ENCODE measurements at places on chromosomes 5 and 9. TPM values are rescaled to one million over a fixed set of nuclear protein-coding genes. Genes with fewer than 3 reads are reported as not detected.

DNA sequence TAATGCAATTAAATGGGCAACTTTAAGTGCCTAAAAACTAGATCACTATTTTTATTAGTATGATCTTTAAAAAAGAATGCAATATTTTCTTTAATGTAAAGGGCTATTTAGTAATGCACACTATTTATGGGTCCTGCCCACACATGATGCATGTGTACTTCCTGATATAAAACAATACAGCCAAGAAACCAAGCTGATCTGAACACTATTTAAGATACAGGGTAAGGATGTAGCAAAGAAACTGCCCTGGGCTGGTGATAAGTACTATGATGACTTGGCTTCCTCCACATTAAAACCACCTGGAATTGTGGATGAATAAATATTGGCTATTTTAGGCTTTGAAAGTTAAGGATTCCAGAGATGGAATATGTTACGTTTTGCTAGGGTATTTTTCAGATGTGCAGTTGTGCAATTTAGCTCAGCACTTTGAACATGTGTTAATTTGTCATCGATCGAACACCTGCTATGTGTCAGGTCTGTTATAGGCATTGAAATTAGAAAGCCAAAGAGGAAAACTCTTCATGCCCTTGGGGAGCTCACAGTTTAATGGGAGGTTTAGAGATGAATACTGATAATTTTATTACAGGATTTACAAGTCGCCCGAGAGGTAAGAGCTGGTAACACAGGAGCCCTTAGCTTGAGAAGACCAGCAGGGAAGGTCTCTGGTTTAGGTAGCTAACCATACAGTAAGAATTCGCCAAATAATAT lies 276.7 kb downstream of the PLK2 start:
- DNase-seq, result no peak

AP3B1 gene
- total RNA-seq, result 31.1 TPM

DNA sequence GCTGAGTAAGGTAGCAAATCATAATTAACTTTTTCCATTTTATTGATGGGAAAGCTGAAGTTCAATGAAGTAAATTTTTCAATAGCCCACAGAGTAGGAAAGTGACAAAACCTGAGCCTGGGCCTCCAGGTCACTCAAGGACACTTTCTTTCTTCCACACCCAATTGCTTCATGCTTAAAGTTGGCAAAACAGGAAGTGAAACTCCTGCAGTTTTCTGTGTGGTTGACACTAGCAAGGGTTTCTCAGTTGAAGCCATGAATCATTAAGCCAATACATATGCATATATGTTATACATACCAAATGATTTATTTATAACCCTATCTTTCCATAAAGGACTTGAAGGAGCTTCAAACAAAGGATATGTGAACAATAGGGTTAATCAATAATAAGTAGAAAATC lies 13.9 kb downstream of the TLR4 start:
- DNase-seq, result no peak

PCDHA10 gene
- total RNA-seq, result 0.08 TPM

DNA sequence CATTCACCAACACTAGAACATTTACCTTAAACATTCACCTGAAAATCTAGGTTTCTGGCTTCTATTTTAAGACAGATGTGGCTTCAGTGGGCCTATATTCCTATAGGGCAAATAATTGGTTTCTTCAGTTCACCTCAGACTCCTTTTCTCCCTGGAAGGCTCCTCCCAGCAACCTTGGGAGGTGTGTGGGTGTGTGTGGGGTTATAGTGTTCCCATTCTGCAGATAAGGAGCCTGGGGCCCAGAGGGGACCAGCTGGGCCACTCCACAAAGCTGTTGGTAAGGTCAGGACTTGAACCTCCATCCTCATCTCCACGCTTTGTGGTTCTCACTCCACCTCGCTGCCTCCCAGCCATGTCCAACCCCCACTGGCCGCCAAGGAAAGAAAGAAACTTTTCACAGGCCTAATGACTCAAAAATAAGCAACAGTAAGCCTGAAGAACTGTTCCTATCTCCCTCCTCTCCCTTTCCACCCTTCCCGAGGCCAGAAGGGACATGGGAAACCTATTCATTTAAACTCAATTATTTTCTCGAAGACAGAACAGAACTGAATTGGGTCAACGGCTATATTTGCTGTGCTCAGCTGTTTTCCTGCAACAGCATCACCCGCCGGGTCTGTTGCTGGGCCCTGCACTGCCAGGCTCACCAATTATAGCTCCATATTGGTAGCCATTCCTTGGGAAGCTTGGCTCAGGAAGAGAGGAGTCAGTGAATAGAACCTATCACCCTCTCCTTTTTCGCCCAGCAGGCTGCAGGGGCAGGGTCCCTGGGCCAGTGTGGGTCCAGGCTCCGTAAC lies 78.5 kb downstream of the DAB2IP start:
- DNase-seq, result no peak

TOPORS gene
- 18.1 TPM for total RNA-seq

SLCO6A1 gene
- total RNA-seq, result not detected

GRCh38 chr5:154779105-154779504 lies 23.9 kb downstream of the LARP1 start:
- no peak for DNase-seq

GRCh38 chr5:136701191-136701590 lies 335.8 kb upstream of the TRPC7 start:
- DNase-seq, result no peak

GRCh38 chr9:99307851-99308250 lies 85.8 kb downstream of the SEC61B start:
- no peak for DNase-seq

PCDHB7 gene
- total RNA-seq, result 1.1 TPM

GRCh38 chr9:8447601-8448000 lies 648.0 kb upstream of the DMAC1 start:
- DNase-seq, result no peak

DNA sequence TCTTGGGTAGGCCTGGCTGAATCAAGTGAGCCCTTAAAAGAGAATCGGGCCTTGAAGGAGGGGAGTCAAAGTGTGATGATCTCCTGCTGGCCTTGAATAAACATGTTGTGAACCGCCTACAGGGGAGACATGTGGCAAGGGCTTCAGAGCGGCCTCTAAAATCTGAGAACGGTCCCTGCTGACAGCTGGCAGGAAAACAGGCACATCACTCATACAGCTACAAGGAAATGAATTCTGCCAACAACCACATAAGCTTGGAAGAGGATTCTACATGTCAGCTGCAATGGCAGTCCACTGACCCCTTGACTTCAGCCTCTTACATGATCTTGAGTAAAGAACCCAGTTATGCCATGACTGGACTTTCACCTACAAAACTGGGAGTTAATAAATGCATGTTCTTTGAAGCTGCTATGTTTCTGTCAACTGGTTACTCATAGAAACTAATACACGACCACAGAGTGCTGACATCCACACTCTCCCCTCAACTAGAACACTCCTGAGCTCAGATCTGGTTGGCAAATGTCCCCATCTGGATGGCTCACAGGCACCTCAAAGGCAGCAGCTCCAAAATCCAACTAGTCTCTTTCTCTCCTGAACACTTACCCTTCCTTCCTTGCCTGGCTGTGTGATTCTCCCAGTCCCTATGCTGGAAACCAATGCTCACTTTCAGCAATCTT lies 333.1 kb downstream of the ASTN2 start:
- DNase-seq, result no peak

- DNase-seq, result no peak
Observed at GRCh38 chr5:128123936-128124335, 40.4 kb downstream of the SLC12A2 start.

DNA sequence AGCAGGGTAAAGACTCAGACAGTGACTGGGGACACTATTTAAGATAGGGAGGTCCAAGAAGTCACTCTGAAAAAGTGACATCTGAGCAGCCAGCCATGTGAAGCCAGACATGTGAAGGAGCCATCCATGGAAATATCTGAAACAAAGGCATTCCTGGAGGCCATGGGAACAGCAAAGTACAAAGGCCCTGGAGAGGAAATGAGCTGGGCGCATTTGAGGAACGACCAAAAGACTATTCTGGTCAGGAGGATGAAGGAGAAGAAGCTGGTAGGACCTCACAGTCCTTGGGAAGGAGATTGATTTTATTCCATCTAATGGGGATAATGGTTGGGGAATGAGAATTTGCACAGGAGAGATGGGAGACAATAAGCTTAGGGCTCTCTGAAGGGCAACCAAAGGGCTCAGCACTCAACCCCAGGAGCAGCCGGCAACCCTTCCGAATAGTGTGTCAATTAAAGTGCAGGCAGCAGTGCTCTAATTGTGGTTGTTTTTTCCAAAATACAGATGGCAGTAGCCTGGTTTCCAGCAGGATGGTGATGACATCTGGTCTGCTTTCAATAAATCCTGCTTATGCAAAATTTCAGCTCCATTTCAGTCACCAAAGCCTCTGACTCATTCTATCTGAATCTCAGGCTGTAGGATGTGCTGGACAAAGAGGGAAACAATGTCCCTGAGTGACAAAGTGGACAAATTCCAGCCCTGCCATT lies 26.7 kb downstream of the FOXI1 start:
- DNase-seq, result no peak

- DNase-seq, result no peak
Observed at GRCh38 chr9:78070521-78070920, 38.9 kb upstream of the GNAQ start.

DNA sequence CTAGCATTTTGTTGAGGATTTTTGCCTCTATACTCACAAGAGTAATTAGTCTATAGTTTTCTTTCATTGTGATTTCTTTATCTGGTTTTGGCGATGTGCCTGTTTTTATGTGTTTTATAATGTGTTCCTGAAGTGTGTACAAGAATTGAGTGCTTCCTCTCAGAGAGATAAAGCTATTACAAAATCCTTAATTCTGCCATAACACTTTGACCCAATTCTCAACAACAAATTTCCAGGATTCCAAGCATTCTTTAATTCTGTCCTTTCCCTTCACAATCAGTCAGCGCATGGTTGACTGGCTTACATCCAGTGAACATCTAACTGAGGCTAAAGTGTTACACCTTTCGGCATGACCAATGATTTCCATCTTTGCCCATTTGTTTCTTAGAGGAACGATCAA lies 282.9 kb upstream of the MVB12B start:
- no peak for DNase-seq

DNA sequence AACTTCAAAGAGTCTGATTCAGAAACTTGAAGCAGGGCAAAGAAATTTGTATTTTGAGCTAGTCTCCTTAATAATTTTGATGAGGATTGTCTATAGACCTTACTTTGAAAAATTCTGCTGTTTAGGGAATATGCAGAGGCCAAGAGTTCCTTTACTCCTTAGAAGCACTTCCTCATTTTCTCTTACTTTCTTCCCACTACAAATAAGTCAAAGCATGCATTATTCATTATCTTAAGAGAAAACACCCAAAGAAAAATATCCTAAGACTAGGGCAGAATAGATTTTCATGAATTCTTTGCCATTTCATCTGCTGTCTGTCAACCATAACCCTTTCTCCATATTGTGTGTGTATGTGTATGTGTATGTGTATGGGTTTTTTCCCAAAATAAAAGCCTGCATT lies 307.9 kb downstream of the KCTD16 start:
- no peak for DNase-seq

DNA sequence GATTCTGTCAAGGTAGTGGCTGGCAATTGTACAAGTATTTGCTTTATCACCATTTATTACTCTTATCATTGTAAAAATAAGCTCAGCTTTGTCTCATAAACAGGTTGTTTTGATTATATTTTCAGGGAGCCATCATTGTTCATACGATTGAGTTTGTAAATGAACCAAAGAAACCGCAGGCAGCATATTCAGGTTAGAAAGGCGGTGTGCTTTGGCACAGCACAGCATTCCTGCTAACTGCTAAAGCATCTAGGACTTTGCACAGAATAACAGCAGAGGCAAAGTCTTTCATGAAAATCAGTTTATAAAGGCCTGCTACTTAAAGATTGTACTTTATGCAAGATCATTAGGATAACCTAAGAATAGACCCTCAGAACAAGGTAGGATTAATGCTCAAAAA lies 281.5 kb upstream of the SLC24A2 start:
- DNase-seq, result no peak

DNA sequence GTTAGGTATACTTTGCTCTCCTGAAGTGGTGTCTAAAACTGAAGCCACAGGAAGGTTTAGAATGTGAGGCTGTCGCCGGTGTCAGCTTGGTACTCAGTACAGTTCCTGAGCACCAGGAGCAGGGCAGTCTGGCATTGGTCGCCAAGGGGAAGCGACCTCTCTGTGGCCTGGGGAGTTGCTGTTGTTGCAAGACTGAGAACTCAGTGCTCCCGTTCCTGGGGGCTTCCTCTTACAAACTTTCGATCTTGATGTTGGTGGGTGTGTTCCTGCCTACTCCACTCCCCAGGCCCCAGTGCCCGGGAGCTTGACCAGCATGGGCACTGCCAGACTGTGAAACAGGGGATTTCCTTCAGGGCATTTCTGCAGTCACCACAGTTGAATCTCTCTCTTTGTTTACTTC lies 52.4 kb upstream of the PPARGC1B start:
- DNase-seq, result no peak

- no peak for DNase-seq
Observed at GRCh38 chr9:78756813-78757510, 460.0 kb downstream of the PSAT1 start.

DNA sequence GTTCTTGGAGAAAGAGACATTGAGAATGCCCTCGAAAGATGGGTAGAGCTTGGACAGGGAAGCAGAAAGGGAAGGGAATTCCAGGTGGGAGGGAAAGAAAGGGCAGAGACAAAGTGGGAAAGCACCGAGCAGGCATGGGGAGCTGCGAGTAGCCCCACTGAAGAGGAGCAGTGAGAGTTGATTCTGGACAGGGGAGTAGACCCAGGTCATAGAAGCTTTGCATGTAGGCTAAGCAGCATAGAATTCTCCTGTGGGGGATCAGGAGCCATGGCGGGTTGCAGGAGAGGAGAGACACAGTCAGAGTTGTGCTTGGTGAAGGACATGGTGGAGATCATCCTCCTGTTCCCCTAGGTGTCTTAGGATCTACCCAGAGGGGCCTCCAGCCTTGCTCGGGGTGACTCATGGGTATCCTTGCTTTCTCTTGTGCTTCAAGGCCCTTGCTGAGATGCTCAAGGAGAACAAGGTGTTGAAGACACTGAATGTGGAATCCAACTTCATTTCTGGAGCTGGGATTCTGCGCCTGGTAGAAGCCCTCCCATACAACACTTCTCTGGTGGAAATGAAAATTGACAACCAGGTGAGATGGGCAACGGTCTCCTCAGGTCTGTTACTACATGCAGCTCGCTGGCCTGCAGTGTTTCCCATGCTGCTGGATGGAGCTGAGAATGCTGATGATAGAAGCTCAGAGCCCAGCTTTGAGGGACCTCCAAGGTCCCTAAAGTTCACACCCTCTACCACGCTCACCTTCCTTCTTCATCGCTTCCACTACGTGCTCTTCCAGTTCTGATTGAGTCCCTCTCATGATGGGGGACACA lies 64.5 kb downstream of the TSTD2 start:
- peak; percentile 32 for DNase-seq

LCN1 gene
- total RNA-seq, result not detected
